T follicular helper cell (primary cell): ENCODE measurements at places on chromosomes 2 and 18.

- no peak for DNase-seq
Measured at GRCh38 chr18:9907867-9908266, 5.9 kb upstream of the VAPA start.

DNA sequence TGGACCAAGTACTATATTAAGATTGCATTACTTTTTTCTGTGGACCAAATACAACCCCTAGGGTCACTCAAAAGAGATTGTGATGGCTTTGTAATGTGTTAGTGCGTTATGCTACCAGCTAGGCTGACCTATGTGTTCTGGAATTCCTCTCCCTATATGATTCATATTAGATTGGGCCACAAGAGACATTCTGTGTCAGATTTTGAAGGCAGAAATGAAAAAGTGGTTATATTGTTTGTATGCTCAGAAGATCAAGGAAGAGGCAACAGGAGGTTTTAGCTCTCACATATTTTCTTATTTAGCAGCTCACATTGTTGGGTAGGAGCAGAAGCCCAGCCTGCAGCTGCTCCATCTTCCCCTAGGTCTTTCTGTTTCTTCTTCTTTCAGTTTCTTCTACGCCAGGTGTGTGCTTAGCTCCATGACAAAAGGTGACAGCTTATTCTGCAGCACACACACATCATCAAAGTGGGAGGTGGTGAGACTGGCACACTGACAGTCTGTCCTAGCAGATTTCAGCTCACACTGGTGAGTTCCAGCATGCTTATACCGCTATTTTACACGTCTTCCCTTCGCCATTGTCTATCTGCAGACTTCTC lies 156.8 kb upstream of the UBE2E3 start:
- DNase-seq, result no peak

DNA sequence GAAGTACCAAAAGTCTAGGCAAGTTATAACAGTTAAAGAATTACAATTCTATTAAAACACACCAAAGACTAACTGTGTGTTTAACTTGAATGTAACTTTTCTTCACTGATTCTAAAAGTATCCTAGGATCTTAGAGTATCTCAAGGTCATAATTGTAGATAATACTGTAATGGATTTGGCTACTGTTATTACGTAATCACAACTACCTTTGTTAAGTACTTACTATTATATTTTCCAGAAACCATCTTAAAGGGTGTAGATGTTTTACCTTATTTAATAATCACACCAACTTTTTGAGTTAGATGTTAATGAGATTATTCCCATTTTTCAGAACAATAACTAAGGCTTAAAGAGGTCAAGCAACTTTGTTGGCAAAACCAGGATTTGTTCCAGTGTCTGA lies 161.3 kb upstream of the REG3A start:
- no peak for DNase-seq

DNA sequence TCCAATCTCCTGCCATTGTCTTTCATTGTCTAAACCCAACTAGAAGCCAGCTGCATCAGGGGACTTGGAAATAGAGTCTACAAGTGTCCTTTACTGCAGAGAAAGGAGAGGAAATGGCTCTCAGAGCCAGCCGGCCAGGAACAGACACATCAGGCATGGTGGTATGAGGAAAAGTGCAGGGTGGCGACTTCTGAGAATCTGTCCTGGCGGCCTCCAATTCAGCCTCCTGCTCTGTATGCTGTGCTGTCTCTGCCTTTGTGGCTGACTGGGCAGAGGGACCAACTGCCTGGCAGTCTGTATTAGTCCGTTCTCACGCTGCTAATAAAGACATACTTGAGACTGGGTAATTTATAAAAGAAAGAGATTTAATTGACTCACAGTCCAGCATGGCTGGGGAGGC lies 36.8 kb upstream of the AQP4 start:
- DNase-seq, result no peak

GRCh38 chr2:237315170-237315828 lies 98.7 kb downstream of the COL6A3 start:
- no peak for DNase-seq

DNA sequence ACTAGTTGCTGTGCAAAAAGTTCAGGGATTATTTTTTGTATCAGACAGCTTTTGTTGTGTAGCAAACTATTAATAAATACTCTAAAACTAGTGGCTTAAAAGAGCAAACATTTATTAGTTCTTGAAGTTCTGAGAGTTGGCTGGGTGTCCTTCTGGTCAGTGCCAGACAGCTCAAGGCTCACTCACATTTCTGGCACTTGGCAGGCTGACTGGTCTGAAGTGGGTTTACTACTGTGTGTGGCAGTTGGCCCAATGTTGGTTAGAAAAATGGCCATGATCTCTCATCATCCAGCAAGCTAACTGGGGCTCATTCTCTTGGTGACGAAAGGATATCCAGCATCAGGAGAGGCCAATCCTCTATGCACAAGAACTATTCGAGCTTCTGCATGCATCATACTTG lies 71.4 kb upstream of the ZNF385B start:
- DNase-seq, result no peak

DNA sequence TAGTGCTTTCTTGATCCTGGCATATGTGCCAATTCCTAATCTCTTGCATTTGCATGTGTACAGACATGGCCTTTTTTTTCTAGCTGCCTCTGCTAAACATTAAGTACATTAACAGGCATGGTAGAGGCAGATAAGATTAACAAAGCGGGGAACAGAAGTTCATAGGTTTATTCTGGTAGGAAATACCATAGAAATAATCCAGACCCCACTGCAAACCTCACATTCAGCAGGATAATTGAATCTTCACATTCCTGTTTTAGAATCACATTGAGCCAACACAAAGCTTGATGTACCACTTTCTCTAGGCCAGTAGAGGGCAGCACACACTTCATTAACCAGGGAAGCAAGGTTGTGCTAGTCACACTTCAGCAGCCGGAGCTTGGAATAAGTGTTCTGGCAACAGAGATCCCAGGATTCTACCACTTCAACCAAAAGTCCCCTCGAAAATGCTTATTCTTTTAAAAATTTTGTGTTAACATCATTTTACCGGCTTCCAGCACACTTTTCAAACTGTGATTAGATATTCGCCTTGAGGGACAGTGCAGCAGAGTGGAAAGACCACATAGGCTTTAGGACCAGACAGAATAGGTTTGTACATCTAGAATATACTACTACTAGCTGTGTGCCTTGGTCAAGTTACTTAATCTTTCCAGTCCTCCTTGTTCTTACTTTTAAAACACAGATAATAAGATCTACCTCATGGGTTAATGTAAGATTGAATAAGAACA lies 420.2 kb upstream of the CHST9 start:
- DNase-seq, result no peak

DNA sequence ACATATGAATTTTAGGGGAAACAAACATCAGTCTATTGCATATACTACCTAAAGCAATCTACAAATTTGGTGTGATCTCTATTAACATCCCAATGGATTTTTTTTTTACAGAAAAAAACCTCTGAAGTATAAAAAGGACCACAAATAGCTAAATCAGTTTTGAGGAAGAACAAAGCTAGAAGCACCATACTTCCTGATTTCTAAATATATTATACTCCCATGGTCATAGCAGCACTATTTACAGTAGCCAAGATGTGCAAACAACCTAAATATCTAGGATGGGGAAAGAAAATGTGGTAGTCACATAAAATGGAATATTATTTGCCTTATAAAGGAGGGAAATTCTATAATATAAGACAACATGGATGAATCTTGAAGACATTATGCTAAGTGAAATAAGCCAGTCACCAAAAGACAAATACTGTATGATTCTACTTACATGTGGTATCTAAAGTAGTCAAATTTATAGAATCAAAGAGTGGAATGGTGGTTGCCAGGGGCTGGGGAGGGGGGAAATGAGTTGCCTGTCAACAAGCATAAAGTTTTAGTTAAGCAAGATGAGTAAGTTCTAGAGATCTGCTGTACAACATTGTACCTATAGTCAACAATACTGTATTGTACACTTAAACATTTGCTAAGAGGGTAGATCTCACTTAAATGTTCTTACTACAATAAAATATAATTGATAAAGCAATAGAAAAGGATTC lies 17.6 kb upstream of the CASP8 start:
- DNase-seq, result no peak

GRCh38 chr2:66481100-66481549 lies 46.2 kb downstream of the MEIS1 start:
- DNase-seq, result no peak

- no peak for DNase-seq
Measured at GRCh38 chr2:172969609-172970008, 106.0 kb upstream of the MAP3K20 start.

GRCh38 chr2:20611077-20611843 lies 39.6 kb downstream of the HS1BP3 start:
- no peak for DNase-seq

DNA sequence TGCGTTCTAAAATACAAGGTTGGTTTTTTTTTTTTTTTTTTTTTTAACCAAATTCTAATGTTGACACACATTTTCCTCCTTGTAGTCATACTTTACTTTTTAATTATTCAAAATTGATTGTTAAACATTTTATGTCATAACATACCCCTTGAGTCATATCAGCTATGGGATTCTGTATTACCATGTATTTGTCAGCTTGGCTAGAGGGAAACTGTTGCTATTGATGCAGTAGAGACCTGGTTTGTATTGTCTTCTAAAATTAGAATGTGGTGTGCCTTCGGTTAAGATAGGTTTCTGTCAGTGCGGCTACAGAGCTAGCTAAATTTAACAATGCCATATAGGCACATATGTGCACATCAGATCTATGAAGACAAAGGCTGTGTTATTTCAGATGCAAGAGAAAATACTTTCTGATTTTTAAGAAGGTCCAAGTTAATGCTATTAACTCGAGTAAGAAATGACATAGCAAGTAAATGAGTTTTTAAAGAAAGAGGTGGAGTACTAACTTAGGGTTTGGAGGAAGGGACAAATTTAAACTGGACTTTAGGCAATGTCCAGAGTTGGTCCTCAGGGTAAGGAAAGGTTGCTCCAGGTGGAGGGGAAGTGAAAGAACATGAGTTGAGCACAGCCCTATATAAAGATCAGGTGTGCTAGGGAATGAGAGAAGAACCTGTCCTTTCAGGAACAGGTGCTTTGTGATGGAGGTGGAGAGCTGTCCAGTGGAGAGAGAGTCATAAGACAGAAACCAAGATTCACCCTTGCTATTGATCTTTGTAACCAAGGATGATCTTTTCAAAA lies 152.3 kb downstream of the PRPF40A start:
- DNase-seq, result no peak

- no peak for DNase-seq
Measured at GRCh38 chr2:18067588-18068384, 189.3 kb downstream of the KCNS3 start.

- DNase-seq, result no peak
Measured at GRCh38 chr18:37920865-37921264, 355.3 kb upstream of the CELF4 start.

DNA sequence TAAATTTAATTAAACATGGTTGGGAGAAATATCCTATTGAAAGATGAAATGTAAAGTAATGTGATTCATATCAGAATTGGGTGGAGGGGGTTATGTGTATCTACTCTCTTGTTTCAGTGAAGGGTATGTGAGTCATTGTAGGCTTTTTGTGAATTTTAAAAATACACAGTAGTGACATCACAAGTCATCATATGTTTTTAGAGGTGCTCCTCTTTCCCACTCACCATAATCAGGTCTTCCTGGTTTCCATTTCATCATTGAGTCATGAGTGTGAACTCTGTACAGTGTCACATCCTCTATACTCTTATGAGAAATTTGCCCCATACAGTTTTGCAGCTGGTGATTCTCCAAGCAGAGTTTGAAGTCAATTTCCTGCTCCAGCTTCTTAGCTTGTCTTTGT lies 18.8 kb downstream of the FSIP2 start:
- DNase-seq, result no peak

- DNase-seq, result no peak
Measured at GRCh38 chr2:211688196-211688595, 850.4 kb downstream of the ERBB4 start.

DNA sequence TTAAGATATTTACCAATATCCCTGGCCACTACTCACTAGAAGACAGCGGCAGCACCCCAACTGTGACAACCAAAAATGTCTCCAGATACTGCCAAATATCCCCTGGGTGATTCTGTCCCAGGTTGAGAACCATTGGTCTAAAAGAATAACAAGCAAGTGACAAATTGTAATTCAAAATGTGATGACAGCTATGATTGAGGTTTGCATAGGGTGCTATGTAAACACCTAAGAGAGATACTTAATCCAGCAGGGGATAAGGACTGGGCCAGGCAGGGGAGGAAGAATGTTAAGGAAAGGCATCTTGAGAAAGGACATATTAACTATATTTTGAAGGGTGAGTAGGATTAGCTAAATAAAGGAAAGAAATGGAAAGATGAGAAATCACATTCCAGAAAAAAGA lies 38.0 kb upstream of the ENOSF1 start:
- DNase-seq, result no peak

DNA sequence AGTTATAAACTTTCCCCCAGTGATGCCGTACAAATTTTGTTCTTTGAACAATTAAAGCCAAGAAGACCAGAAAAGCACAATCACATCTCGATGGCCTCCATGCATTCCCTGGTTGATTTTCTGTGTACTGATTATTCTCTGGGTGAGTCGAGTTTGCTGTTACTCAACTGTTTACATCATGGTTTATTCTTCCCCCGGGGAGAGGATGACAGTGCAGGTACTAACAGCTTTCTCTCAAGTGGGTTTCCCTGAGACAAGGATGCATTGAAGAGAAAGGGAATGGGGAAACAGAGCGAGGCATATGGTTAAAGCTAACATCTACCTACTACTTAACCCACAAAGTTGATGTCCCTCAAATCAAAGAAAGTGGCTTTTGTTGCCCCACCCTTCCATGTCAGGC lies 410.8 kb upstream of the FANCL start:
- DNase-seq, result no peak

- no peak for DNase-seq
Measured at GRCh38 chr18:22493940-22494339, 76.2 kb upstream of the CTAGE1 start.

DNA sequence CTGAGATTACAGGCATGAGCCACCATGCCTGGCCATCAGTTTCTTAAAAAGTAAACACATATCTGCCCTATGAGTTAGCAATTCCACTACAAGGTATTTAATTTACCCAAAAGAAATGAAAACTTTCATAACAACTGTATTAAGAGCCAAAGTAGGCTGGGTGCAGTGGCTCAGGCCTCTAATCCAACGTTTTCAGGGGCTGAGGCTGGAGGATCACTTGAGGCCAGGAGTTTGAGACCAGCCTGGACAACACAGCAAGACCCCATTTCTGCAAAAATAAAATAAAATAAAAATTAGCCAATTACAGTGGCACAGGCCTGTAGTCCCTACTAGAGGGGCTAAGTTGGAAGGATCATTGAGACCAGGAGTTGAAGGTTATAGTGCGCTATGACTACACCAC lies 6.5 kb downstream of the ROCK2 start:
- no peak for DNase-seq

DNA sequence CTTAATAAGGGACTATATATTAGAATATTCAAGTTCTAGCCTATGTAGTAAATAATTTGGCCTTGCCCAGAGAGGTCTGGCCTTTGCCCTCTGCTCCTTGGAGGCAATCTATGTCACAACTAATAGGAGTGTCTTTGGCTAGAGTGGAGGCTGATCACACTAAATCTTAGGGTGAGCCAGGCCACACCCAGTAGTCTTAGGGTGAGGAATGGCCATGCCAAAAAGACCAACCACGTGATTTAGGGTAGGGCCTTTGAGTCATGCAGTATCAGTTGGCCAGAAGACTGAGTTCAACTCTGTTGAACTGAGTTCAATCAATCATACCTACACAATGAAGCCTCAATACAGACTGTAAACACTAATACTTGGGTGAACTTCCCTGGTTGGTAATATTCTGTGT lies 26.0 kb upstream of the FLACC1 start:
- DNase-seq, result no peak

- no peak for DNase-seq
Measured at GRCh38 chr2:16429431-16430145, 236.0 kb downstream of the CYRIA start.

GRCh38 chr2:88626171-88627054 lies 851 bp downstream of the EIF2AK3 start:
- DNase-seq, result peak; percentile 16

- DNase-seq, result no peak
Measured at GRCh38 chr2:149330127-149331022, at the start of gene LYPD6. LYPD6 (plus strand) TSS chr2:149330587; CDS start chr2:149437709, 107,122 bp downstream.
